ENCODE measurements at places on chromosomes 1 and 21.

- no peak for DNase-seq
Measured at GRCh38 chr1:199515261-199515660, 512.2 kb upstream of the NR5A2 start.

- no peak for DNase-seq
Measured at GRCh38 chr1:84836145-84836544, 56.9 kb downstream of the LPAR3 start.

- DNase-seq, result no peak
Measured at GRCh38 chr1:64466033-64466432, 3.9 kb upstream of the CACHD1 start.

DNA sequence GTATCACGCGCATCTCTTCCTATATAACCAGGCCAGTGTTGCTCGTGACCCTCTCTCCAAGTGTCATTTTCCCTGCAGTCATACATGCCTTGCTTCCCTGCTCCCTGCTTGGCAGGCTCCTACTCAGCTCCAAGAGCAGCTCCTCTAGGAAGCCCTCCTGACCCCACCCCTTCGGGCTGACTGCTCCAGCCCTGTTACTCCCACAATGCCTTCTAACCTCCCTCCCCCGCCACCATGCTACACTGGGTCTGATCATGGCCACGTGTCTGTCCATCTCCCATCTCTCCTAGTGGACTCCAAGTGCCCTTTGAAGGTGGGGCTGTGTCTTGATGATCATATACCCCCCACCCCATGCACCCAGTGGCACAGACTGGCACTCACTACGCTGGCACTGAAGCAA, 44.7 kb downstream of the MRPL37 start:
- DNase-seq, result no peak

DNA sequence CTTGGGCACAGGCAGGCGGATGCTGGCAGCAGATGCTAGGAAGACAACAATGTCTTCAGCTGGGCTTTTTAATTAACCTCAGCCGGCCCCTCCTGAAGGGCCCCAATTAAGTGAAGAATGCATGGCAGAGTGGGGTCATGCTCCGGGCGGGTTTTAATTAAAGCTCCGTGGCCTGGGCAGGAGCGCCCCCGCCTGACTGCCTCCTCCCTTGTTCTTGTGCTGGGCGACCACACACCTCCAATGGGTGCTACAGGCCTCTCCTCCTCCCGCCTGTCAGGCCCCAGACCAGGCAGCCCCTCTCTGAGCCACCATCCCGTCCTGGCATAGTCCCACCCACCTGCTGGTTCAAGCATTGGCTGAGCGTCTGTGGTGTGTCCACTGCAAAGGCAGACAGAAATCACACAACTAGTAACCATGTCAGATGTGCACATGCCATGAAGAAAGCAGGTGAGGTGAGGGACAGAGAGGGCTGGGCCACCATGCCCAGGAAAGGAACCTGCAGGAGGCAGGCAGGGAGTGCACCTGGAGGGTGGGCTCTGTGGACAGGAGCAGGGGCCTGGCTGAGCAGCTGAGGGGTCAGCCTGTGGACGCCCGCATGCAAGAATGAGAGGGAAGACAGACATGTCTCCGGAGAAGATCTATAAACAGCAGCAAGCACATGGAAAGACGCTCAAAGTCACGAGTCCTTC, 8.5 kb upstream of the ARF1 start:
- DNase-seq, result no peak

GRCh38 chr1:211830055-211830327, 572 bp downstream of the LPGAT1 start:
- peak; percentile 5 for DNase-seq

DNA sequence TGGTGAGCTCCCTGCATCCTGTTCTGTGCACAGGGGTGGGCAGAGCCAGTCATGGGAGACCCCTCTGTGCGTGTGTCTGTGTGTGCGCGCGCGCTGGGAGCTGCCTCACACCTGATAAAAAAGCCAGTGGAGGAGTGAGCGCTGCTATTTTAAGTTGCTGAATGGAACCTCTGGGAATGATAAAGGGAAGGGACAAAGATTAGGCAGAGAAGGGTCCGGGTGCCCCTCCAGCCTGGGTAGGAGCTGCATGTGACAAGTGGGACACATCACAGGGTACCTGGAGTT, 847 bp downstream of the ADORA1 start:
- no peak for DNase-seq

- no peak for DNase-seq
Measured at GRCh38 chr1:30366911-30367310, 356.5 kb downstream of the MATN1 start.

DNA sequence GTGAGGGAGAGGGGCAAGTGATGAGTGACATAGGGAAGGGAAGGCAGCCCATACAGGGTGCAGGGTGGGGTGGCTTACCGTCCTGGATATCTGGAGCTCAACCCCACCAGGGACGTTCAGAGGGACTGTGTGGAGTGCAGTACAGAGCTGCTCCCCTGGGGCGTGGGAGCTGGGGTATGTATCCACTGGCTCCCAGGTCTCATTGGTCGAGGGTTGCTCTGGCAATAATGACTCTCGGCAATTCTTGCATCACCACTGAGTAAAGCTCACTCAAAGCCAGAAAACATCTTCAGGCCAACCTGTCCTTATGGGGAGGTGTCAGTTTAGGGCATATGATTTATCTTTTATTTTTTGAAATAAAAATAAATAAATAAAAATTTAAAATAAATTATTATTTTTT, 43.2 kb upstream of the RUNX3 start:
- no peak for DNase-seq

DNA sequence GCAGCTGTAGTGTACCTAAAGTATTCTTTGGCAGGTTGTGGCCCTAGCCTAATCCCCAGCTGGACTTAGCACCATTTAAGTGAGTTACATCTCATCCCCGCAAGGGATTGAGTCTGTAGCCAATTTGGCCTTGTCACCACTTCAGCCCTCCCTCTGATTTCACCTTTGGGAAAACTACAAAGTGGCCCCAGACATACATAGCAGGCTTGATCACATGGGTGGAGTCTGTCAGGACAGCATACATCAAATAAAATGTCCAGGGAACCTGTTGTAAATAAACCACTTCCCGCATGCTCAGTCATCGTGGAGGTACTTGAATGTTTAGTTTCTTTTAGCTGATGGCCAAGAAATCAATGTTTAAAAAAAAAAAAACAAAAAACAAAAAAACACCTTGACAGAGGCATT, 142.5 kb downstream of the DHRS3 start:
- no peak for DNase-seq

GRCh38 chr1:154993572-154994268, at the start of gene LENEP:
Gene LENEP, plus strand, starts transcription at chr1:154993586. Its CDS starts 22 bp downstream, at chr1:154993608.
- no peak for DNase-seq

DNA sequence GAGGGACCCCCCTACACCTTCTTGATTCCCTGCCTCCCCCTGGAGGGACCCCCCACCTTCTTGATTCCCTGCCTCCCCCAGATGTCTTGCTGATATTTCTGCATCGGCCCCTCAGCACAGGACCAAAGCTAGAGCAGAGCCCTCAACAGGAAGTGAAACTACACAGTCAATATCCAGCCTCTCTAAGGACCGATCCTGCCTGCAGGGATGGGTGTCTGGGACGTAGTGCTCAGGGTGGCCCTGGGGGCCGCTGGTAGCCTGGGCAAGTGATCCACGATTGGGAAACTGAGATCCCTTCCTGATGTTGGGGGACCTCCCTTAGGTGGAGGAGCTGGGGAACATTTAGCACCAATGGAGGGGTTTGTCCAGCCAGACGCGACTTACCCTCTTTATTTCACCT, 3.9 kb upstream of the LEFTY2 start:
- DNase-seq, result no peak

DNA sequence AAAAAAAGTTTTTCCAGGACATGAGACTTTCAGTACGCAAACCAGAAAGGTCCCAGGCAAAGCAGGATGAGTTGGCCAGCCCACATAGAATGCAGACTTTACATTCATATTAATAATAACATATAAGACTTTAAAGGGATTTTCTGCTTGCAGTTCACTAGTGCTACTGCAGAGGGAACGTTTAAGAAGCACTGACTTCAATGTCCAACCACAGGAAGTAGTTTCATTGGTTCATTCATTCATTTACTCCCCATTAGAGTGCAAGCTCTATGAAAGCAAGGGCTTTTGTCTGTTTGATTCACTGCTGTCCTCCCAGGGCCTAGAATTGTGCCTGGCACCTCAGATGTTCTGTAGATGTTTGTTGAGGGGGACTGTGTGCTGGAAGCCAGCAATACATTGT, 11.8 kb upstream of the SERINC2 start:
- no peak for DNase-seq

GRCh38 chr1:3473381-3473844, 18.9 kb downstream of the ARHGEF16 start:
- DNase-seq, result peak; percentile 93

DNA sequence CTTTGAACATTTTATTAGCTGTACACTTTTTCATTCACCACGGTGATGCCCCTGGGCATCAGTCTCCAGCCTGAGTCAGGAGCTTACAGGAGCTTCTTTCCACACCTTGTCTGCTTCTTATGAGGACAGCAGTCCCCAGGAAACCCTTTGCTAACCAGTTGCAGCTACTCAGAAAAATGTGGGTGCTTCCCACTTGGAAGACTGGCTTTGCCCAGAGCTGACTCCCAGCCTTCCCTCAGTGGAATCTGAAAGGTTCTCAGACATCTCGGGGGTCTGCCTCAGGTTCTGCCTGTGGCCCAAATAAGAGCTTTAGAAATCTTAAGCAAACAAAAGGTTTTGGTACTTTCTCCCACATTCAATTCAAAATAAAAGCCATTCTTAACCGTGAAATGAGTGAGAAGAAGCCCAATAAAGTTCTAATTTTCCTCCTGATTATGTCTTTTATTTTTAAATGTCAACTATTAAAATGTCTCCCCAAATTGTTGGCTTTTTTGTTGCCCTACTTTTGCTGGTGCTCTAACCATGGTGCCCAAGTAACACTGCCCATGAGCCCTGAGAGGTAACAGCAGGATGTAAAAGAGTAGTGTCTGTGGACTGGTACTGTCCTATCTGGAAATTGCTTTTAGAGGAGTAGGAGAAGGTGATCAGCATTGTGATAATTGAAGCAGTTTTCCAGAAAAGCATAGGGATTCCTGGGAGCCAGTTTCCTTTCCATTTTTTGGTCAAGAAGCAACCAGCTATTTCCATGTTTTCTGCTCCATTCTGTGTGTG, 5.6 kb downstream of the C1orf53 start:
- DNase-seq, result no peak

DNA sequence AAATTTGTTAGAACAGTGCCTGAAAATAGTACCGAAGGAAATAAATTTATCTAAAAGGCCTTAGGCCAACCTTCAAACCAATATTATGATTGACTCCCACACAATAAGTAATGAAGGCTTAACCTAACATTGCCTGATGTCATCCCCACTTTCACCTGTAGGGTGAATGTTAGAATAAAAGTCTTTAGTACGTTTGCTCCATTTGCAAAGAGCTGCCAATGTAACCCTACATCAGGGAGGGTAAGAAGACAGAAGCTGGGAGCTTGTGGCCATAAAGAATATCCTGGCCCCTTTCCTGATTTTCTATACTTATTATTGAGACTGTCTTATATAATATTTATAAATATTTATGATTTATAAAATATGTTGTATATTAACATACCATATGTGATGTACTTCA, 661.8 kb upstream of the CXADR start:
- DNase-seq, result no peak

- no peak for DNase-seq
Measured at GRCh38 chr21:36728371-36729111, 29.6 kb downstream of the SIM2 start.

GRCh38 chr1:184685116-184685515, 69.5 kb downstream of the EDEM3 start:
- DNase-seq, result no peak

All from AG10803 (cell line).